ENCODE measurements at places on chromosomes 12 and 14. TPM values are rescaled to one million over a fixed set of nuclear protein-coding genes. Genes with fewer than 3 reads are reported as not detected.

DNA sequence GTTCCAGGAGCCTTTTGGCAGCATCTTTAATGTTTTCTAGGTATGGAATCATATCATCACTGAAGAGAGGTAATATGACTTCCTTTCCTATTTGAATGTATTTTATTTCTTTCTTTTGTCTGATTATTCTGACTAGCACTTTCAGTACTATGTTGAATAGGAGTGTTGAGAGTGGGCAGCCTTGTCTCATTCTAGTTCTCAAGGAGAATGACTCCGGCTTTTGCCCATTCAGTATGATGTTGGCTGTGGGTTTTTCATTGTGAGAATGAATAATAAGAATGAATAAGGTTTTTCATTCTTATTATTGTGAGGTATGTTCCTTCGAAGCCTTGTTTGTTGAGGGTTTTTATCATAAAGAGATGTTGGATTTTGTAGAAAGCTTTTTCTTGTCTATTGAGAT is 98.9 kb downstream of the GPHN start:
- DNase-seq = no peak

DNA sequence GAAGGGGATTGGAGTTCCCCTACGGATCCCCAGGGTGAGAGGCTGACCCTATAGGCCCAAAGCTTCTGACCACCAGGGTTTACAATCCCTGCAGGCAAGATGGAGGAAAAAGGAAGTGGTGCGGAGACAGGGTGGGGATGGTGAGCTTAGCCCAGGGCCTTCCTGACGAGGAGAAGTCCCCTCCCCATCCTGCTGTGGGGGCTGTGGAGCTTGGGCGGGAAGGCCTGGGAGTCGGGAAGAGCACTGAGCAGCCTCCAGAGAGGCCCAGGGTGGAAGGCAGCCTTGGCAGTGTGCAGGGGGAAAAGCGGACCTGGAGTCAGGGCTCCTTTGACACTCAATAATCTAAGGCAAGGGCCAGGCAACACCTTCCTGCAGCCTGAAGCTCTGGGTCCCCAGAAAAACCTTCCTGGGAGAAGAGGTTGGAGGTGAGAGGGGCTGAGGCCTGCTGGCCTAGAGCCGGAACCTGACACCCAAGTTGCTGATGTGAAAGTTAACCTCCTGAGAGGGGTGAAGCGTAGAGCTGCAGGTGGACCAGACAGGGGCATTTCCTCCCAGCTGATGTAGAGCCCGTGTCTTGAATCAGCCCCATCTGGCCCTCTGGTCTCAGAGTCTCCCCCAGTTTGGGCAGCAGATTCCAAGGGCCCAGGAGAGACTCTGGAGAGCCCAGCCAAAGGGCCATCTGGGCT is 6.0 kb downstream of the HDAC7 start:
- DNase-seq = no peak

DNA sequence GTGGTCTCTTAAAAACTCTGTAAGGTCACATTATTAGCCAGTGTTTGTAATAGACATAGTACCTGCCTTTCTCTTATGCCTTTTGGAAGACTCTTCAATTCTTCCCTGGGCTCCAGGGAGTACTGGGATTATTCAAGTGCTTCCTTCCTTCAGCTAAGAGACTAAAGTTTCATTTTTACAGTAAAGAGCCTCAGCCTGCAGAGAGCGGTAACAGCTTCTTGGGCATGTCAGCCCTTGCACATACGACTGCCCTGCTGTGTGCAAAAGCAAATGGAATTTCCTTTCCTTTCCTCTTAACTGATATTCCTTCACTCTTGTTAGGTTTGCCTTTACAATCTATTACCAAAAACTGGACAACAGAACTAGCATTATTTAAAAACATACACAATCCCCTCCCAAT is 32.9 kb upstream of the AMIGO2 start:
- DNase-seq = no peak

DNA sequence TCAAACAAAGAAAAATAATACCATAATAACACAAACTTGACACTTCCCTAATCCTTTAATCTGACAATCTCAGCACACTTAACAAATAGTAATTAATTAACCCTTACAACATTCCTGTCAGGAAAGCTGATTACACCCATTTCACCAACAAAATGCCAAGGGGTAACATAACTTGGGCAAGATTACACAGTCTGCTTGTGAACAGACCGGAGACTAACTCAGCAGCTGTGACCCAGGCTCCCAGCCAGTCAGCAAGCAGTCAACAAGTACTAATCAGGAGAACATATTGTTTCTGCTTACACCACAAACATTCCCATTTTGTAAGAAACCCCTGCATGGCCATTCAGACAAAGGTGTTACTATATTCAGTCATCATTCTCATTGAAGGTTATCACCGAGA is 592.5 kb upstream of the FLRT2 start:
- no peak for DNase-seq

GRCh38 chr14:93027810-93028723 is 87.7 kb downstream of the ITPK1 start:
- DNase-seq = no peak

DNA sequence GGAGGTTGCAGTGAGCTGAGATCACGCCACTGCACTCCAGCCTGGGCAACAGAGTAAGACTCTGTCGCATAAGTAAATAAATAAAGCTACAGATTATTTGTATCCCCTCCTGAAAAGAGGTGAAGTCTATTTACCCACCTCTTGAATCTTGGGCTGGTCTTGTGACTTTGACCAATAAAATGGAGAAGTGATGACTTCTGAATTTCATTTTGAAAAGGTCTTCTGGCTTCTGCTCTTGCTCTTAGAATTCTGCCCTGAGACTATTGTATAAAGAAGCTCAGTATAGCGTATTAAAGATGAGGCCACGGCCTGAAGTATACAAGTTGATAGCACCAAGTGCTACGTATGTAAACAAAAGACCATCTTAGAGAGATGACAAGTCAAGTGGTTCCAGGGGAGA is 88.3 kb upstream of the AMN1 start:
- DNase-seq = no peak

DNA sequence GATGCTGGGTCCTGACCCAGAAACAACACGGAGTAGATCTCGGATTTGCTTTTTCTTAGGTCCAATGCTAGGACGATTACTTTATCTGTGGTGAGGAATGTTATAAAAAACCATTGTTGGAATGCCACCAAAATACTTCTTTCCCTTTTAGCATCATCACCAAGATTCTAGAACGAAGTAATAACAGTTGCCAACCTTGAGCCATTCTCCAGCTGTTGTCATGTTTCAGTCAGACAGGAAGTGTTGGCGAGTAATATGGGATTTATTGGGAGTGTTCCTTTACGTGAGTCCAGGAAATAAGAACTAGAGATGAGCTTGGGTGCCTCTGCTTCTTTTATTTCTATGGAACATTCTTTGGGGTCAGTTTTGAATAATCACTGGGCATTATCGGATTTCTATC is 892.9 kb downstream of the DIO2 start:
- DNase-seq = no peak

DNA sequence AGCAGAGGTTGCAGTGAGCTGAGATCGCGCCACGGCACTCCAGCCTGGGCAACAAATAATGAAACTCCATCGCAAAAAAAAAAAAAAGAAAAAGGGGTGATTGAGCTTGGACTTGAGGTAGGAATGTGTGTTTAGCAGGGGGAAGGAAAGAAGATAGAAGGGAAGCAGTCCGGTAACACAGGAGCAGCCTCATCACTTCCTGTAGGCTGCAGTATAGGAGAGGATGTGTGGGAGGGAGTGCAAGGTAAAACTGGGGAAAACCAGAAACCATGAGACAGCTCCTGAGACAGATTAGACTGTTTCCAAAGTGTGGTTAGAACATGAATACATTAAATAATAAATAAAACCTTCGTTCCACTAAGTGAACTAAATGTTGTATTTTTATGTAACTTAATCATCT is 49.2 kb downstream of the FGD4 start:
- no peak for DNase-seq

DNA sequence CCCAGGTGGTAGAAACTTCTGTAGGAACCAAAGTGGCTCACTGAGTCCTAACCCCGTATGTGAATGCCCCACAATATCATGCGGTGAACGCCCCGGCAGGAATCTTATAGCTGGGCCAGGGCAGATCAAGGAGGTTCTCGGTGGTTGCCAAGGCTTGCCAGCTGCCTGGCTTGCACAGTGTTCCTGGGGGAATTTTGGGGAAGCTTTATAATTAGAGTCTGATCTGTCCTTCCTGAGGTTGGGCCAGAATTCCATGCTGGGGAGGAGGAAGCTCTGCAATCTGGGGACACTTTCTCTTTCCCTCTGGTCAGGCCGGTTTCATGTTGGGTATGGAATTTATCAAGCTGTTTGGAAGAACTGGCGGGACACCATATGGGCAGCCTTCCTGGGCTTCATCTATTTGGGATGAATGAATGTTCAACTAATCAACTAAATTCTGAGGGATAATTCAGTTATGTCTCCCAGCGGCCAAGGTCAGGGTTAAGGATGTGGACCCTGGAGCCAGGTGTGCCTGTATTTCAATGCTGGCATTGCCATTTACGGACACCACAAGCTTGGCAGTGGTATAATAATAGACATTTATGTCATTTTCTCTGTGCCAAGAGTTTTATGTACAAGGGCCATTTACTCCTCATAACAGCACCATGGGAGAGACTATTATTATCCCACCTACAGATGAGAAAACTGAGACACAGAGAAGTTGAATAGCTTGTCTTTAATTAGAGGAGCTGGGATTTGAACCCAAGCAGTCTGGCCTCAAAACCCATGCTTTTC is 54.3 kb downstream of the SVOP start:
- DNase-seq = no peak

- DNase-seq = no peak
These were observed 18.0 kb downstream of the SLC6A12 start for GRCh38 chr12:195951-196350.

GRCh38 chr12:131644481-131644880 is 66.4 kb upstream of the SFSWAP start:
- DNase-seq = no peak

- DNase-seq = no peak
These were observed 103.5 kb downstream of the RPAP3 start for GRCh38 chr12:47602325-47602724.

- no peak for DNase-seq
These were observed 132.4 kb downstream of the ANO6 start for GRCh38 chr12:45348311-45348710.

DNA sequence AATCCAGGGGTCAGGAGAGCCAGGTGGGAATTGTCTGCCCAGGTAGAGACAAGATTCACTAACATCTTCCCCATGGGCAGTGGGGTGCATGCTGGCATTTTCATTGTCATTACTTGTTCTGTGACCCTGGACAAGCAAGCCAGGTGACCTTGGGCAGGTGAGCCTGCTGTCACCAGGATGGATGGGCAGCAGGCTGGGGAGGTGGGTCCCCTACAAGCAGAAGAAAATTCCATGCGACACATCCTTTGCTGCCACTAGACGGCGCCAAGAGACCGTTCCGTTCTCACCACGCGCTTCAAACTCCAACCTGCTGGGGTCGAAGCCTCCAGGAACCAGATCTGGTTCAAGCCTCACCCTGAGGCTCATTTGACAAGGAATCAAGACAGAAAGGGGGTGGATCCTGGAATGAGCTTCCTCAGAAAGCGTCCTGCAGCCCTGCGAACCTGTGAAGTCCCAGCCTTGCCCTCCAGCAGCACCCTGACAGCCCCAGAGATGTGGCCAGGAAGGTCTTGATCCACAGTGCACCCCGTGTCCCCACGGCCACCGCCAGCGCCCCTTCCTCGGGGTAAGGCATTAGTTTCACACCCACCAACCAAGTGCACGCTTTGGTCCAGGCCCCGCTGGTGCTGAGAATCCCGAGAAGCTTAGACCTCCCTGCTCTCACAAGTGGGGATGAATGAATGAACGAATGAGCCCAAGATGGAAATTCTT is 3.2 kb upstream of the DYNC1H1 start:
- peak; percentile 85 for DNase-seq

- DNase-seq = no peak
These were observed 50.3 kb downstream of the SYT1 start for GRCh38 chr12:78914859-78915331.

- DNase-seq = no peak
These were observed 218.3 kb upstream of the CNTN1 start for GRCh38 chr12:40473962-40474361.

DNA sequence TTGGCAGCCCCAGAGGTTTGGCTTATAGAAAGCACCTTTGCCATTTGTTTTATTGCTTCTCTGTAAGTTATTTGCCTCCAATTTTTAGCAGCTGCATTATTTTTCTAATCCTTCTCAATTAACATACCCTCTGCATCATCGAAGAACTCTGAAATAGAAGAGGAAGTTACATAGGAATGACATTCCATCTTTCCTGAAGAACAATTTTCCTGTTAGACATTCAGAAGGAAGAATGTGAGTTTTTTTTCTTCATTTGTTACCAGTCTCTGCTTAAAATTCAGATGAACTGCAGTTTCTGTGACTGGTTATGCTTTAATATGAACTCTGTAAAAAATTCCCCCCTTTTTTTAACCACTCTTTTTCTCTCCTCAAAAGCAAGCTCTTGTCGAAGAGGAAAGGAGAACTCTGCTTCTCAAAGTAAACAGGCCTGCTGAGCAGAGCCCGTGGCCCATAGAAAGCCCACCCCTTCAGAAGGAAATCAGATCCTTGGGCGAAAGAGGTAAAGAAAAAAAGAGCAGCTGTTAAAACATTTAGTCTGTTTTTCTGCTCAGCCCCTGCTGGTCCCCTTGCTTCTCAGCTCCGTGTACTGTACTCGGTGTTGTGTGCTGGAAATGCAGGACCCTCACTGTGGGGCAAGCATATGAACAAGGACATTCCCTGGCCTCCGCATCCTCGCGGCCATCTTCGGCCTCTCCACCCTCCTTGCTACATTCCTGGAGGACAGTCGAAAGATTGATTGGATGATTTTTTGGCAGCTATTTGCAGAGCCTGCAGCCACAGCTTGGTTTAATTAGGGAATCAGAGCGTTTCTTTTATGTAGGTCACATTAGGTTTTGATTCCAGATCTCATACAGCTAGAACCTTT is 164.4 kb upstream of the LRIG3 start:
- no peak for DNase-seq

DNA sequence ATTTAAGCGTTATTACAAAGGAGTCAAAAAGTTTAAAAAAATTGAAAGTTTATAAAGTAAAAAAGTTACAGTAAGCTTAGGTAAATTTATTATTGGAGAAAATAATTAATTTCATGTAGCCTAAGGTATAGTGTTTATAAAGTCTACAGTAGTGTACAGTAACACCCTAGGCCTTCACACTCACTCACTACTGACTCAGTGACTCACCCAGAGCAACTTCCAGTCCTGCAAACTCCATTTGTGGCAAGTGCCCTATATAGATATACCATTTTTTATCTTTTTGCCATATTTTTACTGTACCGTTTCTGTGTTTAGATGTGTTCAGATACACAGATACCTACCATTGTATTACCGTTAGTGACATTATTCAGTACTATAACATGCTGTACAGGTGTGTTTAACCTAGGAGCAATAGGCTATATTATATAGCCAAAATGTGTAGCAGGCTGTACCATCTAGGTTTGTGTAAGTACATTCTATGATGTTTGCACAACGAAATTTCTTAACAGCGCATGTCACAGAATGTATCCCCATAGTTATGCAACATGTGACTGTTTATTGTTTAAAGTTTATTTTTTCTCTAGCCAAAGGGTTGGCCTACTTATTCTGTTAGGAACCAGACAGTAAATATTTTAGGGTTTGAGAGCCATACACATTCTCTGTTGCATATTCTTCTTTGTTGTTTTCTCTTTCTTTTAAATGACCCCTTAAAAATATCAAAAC is 155.5 kb downstream of the PCNX1 start:
- no peak for DNase-seq

Gene ACTR6
- total RNA-seq = 20.4 TPM

Gene ENDOU
- not detected for total RNA-seq

Gene PAX9
- total RNA-seq = 0.22 TPM

Gene GNG2
- 21.9 TPM for total RNA-seq

Gene CAND1
- total RNA-seq = 106 TPM

Gene SUOX
- total RNA-seq = 24.4 TPM
